ENCODE measurements at places on chromosomes 4 and X.

DNA sequence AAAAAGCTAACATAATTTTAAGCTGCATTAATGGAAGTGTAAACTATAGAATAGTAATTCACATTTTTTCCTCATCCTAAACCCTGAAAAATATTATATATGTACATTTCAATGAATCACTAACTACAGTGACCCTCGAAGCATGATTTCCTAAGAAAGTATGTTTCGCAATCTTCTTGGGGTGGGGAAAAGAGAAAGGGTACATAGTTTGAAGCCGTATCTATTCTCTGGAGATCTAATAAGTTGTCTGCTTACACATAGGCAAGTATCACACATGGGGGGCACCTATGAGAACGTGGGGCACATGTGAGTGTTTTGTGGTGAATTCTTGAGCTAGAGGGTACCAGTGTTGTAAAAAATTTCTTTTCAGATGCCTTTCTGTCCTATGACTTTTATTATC is 71.2 kb downstream of the JADE1 start:
- DNase-seq: no peak

GRCh38 chrX:80266979-80267378 is 153.3 kb upstream of the TENT5D start:
- no peak for DNase-seq

- no peak for DNase-seq
Measured at GRCh38 chr4:117326091-117326490, 240.7 kb upstream of the TRAM1L1 start.

GRCh38 chr4:1414831-1415680 is 8.8 kb upstream of the NKX1-1 start:
- DNase-seq: no peak

DNA sequence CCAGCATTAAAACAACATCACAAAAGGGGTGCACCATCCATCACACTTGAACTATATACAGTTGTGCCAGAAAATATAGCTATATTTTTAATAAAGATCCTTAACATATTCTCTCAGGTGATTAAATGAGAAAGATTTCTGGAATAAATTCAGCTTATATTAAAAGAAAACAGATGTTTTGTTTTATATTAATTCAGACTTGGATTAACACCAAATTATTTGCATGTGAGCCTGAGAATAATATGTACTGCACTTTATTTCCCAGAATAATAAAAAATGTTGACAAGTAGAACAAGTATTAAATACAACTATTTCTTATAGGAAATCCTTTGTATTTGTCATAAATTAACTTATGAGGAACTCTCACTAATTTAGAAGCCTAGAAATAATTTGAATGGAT is 1467.4 kb downstream of the RAPGEF2 start:
- no peak for DNase-seq

DNA sequence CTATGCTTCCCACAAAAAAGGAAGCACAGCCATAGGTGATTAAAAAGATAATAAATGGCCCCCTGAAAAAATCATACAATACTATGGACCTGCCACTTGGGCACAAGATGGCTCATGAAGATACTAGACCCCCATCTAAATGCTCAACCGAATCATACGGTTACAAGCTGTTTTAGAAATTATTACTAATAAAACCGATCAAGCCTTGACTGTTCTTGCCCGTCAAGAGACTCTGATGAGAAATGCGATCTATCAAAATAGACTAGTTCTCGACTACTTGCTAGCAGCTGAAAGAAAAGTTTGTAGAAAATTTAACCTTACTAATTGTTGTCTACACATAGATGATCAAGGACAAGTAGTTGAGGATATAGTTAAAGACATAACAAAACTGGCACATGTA is 40.1 kb upstream of the UGT2B7 start:
- no peak for DNase-seq
